OCI-M1 (cell line): ENCODE measurements at places on chromosomes 3 and 15.
A peak's percentile ranks its signal among the peaks of the same experiment; 100 is the strongest.

DNA sequence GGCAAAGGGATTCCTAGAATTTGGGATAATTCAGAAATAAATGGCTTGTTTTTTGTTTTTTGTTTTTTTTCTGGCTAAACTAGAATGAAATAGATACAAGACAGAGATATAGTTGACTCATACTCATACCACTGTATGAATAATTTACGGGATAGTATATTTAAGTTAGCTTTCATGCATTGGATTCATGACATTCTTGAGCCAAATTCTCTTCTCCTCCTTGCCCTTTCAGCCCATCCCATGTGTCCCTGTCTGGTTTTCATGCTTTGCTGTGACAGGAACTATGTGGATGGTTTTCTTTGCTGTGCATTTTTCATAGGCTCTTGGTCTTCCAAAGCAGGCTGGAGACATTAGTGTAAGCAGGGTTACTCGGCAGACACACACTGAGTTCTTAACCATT is 66.6 kb upstream of the UMPS start:
- no peak for DNase-seq

DNA sequence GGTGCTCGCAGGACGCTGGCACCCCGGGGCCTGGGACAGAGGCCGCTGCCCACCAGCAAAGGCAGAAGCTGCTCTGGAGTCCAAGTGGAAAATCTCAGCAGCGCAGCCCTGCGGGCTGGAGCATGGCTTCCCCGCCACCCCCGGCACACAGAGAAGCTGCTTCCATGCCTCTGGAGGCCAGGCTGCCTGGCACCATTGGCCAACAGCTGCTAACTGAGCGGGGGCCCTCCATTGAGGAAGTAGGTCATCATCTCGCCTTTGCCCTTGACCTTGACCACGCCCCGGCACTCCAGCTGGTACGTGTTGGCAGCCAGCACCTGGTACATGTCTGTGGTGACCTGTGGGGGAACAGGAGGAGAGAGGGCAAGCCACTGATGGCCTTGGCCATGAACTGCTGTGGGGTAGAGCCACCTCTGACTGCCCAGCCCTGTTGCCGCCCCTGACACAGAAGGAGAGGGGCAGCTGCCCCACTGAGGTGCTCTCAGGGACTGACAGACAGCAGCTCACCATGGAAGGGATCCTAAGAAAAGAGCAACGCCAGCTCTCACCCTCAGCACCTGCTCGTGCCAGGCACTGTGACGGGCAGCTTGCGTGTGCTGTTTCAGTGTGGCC is 82.8 kb downstream of the SEC22A start:
- no peak for DNase-seq

DNA sequence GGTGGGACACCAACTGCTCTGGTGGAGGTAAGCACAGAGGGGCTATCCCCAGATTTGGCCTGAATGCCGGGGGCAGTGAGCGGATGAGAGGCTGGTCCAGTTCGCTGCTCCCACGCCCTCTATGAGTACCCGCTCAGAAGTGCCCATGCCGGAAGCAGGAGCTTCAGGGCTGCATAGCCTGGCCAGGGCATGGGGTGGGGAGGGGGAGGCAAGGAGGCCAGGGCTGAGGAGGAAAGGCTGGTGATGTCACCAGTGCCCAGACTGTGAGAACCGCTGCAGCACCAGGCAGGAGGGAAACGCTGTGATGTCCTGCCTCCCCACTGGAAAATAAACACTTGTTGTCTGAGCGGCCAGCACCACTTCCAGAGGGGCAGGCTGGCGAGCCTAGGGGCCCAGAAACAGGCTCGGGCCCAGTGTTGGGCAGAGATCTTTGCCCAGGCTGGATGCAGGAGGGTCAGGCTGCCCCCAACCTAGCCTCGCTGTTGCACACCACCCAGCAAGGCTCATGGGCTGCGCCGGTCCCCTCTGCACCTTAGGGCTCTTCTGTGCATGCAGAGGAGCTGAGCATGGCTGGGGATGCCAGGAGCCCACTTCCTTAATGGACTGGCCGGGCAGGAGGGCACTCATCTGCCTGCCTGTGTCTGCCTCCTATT is 10.9 kb upstream of the DLL4 start:
- DNase-seq, result no peak

GRCh38 chr15:98931004-98931403 is 76.6 kb downstream of the PGPEP1L start:
- no peak for DNase-seq

GRCh38 chr3:124811436-124811835 is 75.7 kb downstream of the ITGB5 start:
- DNase-seq, result no peak

DNA sequence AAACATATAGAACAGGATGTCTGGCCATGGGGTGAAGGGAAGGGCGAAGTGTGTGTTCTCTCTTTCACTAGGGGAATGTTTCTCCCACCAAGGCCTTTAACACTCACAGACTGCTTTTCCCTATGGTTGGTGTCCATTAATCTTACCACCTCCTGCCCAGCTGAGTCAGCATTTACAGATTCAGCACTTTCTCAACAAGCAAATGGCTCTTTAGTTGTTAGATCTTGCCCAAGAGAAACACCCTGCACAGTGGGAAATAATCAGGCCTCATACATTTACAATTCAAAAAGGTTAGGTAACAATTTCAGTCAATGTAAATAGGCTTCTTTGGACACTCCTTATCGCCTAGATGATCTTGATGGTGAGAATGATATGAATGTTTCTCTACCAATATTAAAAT is 418.2 kb downstream of the EPHA3 start:
- DNase-seq, result no peak

GRCh38 chr15:87871258-87871681 is 385.3 kb downstream of the NTRK3 start:
- no peak for DNase-seq

DNA sequence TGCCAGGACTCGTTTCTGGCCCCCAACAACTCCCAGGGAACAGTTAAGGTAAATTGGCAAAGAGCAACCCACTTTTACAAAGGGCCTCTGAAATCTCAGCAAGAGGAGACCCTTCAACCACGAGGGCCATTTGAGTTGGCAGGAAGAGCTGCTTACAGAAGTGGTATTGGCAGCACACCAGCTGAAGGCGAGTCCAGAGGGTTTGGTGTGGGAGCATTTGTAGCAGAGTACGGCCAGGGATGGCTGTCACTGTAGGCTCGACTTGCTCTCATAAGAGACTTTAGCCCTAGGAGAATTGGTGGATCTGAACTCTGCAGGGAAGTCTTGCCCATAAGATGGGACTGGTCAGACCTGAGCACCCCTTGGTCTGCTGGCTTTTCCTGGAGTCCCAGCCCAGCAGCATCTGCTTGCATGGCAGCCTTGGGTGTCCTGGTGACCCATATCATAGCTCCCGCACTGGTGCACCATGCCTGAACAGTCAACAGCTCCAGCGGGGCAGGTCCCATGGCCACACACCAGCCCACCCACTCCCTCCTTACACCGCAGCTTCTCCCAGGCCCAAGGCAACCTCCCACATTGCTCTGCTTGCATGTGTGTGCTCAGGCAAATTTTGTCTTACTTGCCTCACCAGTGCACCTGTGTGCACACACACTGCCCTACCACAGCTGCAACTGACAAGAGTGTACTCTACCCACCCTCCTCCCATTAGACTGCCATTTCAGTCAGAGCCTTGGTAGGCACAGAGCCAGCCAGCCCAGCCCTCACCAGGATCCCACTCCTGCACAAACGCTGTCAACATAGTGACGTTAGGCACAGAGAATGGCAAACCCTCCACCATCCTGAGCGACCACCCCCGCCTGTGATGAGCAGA is 861.6 kb upstream of the DPPA4 start:
- no peak for DNase-seq

- DNase-seq, result no peak
Observed at GRCh38 chr3:77605308-77605707, 565.4 kb downstream of the ROBO2 start.

- DNase-seq, result peak; percentile 46
Observed at GRCh38 chr3:128505771-128506170, 12.8 kb upstream of the GATA2 start.

GRCh38 chr3:16294844-16295243 is 29.8 kb downstream of the OXNAD1 start:
- no peak for DNase-seq

GRCh38 chr15:80585544-80586018 is 109.5 kb upstream of the ABHD17C start:
- no peak for DNase-seq

DNA sequence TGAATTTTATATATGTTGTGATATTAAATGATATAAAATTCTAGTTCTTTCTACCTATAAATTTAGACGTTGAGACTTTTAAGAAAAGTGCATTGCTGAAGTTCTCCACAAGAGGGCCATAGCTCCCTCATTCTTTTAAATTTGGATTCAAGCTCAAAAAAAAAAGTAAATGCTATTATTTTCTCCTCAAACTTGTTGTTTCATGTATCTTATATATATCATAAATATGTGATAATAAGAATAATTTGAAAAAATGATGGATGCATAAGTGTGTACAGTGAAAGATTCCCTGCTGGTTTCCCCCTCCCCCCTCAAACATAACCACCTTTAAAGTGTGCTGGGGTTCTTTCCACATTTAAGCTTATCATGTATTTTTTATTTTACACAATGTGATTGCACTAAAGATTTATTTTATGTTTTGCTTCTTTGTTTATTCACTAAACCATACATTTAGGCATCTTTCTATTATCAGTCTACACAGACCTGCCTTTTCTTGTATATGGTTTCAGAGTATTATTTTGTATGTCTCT is 769.4 kb upstream of the GOLIM4 start:
- DNase-seq, result peak; percentile 39

GRCh38 chr3:23999012-23999641 is 54.0 kb downstream of the NR1D2 start:
- peak; percentile 79 for DNase-seq

- peak; percentile 63 for DNase-seq
Observed at GRCh38 chr3:45760878-45761711, 35.2 kb downstream of the SLC6A20 start.

GRCh38 chr15:26974120-26974780 is 3.3 kb downstream of the GABRG3 start:
- peak; percentile 70 for DNase-seq
